ENCODE measurements at places on chromosomes 12 and 14. TPM values are rescaled to one million over a fixed set of nuclear protein-coding genes. Genes with fewer than 3 reads are reported as not detected.
A peak's percentile ranks its signal among the peaks of the same experiment; 100 is the strongest.

KRT1 gene
- not detected for total RNA-seq

CLEC4A gene
- 1.8 TPM for total RNA-seq

GRCh38 chr12:124862768-124863415, 772 bp downstream of the SCARB1 start:
- peak; percentile 35 for DNase-seq

- DNase-seq: peak; percentile 74
These were observed 47.9 kb downstream of the ST8SIA1 start for GRCh38 chr12:22286569-22286968.

C12orf50 gene
- not detected for total RNA-seq

DNA sequence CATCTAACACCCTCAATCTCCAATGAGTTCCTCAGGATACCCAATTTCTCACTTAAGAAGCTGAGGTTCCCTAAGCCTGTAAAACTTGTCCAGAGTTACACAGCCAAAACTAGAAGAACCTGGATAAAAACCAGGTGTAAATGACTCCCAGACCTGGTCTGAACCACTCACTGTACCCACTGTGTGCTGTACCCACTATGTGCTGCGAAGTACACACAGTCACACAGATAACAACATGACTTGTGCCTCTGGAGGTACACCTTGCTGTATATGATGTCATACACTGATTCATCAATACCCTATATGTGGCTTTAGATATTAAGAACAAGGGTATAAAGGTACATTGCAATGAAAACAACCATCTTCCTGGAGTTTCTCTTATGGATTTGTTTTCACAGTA, 66.1 kb downstream of the PPM1H start:
- DNase-seq: no peak

SERPINA10 gene
- total RNA-seq: not detected

- no peak for DNase-seq
These were observed 10.1 kb downstream of the GMFB start for GRCh38 chr14:54478636-54479215.

LGR5 gene
- total RNA-seq: 0.25 TPM

KCNC2 gene
- total RNA-seq: not detected

- DNase-seq: no peak
These were observed 153.1 kb downstream of the BCAT1 start for GRCh38 chr12:24795699-24796347.

GRCh38 chr14:78195431-78195830, 25.3 kb downstream of the NRXN3 start:
- DNase-seq: no peak

GRCh38 chr14:71668186-71668912, 263.9 kb upstream of the RGS6 start:
- DNase-seq: no peak

CSRP2 gene
- 257 TPM for total RNA-seq

FAM90A1 gene
- 0.18 TPM for total RNA-seq

DNA sequence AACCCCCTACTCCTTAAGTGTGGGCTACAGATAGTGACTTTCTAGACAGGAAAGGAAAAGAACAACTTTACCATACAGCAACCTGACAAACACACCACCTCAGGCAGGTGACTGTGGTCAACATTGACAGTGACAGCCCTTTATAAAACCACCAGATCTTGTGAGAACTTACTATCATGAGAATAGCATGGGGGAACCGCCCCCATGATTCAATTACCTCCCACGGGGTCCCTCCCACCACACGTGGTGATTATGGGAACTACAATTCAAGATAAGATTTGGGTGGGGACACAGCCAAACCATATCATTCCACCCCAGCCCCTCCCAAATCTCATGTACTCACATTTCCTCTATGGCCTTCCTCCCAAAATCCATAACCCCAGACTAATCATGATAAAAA, 16.3 kb downstream of the OR10P1 start:
- DNase-seq: no peak

DNA sequence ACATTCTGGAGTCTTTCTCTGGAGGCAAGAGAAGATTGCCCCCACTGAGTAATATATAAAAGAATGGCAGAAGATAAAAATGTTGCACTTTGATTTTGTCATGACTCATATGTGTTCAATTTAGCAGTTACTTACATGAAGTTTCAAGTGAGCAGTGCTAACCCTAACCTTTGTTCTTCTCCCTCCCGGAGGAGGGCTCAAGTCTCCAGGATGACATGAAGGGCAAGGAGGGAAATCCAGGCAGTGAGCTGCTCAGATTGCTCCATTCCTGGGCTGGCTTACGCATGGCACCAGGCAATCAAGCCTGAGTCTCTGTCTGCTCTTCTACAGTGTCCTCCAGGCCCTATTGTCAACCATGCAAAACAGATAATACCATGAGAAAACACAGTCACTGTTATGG, 322.3 kb downstream of the DUSP6 start:
- DNase-seq: peak; percentile 12

DNA sequence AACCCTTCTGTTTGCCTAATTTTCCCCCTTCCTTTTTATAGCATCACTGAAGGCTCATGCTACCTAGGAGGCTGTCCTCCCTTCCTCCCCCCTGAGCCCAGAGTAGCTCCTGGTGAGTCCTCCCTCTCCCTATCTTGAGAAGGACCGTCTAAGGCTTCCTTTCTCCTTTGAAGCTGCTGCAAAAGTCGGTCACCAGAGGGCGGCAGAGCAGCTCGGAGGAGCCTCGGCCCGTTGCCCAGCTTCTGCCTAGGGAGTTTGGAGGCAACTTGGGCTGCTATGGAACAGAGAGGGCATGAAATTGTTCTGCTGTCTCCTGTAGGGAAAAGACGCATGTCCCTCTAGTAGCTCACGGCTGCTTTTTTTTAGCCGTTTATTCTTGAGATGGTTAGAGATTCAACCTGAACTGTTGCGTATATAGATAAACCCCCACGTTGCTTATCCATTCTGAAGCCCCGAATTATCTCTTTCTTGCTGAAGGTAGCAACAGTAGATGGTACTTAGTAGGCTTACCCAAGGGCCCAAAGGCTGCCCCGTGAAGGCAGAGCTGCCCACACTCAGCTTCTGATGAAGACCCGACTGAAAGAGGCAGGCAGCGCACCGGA, 5.7 kb downstream of the WNT5B start:
- peak; percentile 74 for DNase-seq

- DNase-seq: no peak
These were observed 66.9 kb downstream of the HMGA2 start for GRCh38 chr12:65891219-65891618.

Measured in cardiac muscle cell (in vitro differentiated cells and primary cell).